ENCODE measurements at places on chromosomes 3 and 15.

DNA sequence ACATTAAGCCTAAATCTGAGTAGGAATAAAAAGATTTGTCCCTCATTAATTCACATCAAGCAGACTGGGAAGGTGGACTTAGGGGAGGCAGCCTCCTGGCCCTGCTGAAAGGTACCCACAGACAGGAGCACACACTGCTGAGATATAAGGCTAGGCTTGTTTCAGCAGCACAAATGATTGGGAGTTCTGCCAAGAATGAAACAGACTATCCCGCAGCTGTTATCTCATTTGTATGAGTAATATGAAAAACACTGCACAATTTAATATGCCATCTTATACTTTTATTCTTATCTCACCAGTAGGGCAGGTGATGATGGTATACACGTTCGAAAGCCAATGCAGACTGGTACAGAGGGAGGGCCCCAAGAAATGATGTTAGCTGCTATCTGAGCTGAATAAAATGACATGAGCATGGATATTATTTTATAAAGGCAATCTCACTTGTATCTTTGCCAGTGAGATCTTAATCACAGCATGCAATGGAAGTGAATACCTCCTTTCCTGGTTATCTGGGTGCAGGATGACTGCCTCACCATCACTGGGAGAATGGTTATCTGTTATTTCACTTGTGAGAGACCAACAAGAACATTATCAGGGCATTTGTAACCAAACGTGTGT lies 258.7 kb upstream of the PPP2R3A start:
- DNase-seq = no peak

GRCh38 chr3:122405015-122405414 lies 10.8 kb downstream of the WDR5B start:
- DNase-seq = no peak

DNA sequence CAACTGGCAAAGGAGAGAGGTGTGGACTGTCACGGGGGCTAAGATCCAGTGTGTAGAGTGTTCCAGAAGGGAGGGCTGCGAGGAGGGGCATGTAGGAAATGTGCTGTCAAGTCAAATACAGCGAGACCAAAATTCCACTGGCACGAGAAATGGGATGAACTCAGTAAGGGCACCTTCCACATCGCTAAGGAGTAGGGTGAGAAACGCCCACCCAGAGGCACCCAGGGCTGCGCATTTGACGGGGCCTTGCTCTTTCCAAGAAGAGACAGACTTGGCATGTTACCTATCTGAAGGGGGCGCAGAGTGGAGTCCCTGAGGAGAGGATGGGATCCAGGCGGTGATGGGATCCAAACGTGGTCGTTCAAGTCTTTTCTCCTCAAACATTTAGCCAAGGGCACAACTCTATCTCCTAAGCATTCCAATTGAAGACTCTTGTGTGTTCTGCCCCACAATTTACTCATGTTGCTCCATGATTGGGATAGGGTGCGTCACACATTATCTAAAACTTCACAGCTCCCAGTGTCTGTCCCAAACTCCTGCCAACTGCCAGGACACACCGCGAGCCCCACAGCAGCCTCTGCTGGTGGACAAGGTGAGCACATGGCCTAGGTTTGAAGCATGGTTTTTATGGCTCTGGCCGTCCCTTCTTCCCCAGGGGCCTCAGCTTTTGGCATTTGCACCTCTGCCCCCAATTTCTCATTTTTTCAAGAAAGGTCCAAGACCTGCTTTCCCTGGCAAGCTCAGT lies 7.6 kb downstream of the SELENOS start:
- no peak for DNase-seq

- DNase-seq = no peak
Observed at GRCh38 chr3:183688874-183689273, 8.7 kb upstream of the YEATS2 start.

- DNase-seq = no peak
Observed at GRCh38 chr3:194294199-194294894, 56.8 kb downstream of the CPN2 start.

GRCh38 chr15:98769867-98770266 lies 121.5 kb downstream of the IGF1R start:
- DNase-seq = no peak

- no peak for DNase-seq
Observed at GRCh38 chr3:180290300-180290699, 253.6 kb upstream of the PEX5L start.

- DNase-seq = no peak
Observed at GRCh38 chr3:121997372-121997771, 24.7 kb downstream of the ILDR1 start.

GRCh38 chr3:156819842-156820691 lies 6.1 kb upstream of the LEKR1 start:
- no peak for DNase-seq

- DNase-seq = no peak
Observed at GRCh38 chr3:53658613-53659193, 164.3 kb downstream of the CACNA1D start.

- DNase-seq = no peak
Observed at GRCh38 chr3:66401675-66402491, 98.9 kb downstream of the LRIG1 start.

- DNase-seq = peak; percentile 44
Observed at GRCh38 chr15:90871139-90871715, 2.8 kb downstream of the FURIN start.

DNA sequence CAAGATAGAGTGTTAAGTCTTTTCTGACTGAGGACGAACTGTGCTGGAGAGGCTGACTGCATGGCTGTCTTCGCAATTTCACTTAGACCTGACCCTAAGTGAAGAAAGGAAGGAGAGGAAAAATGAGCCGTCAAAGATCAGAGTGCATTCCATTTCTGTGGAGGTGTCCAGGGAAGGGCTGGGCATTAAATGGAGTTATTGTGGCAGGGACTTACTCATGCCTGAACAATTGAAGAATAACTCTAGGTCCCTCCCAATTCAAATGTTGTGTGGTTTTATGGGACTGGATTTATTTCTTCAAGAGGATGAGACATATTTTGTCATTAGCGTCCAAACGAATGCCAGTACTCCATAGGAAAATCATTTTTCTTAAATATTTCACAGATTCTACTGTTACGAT lies 187.3 kb upstream of the CFAP20DC start:
- peak; percentile 23 for DNase-seq

- no peak for DNase-seq
Observed at GRCh38 chr3:136950623-136951022, 7.2 kb upstream of the IL20RB start.

- no peak for DNase-seq
Observed at GRCh38 chr3:179565496-179565895, 2.8 kb downstream of the ACTL6A start.

GRCh38 chr3:169539856-169540255 lies 123.7 kb downstream of the MECOM start:
- DNase-seq = no peak

DNA sequence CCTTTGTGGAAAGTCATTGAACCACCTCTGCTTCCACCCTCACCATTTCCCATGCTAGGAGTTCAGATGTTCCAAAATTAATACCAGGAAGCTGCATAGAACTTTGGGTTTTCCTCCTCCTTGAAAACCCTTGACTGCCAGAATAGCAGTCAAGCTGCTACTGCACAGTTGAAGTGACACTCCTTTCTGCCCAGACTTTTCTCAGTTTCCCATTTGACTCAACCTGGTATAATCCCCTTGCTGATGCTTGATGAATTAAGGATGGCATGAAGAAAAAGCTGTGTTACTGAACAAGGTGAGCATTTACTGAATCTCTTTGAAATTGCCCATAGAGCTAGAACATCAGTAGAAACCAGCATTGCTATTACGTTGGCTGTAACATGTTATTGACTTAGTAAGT lies 286.0 kb downstream of the EDEM1 start:
- DNase-seq = no peak

- no peak for DNase-seq
Observed at GRCh38 chr15:22978691-22979237, 1.4 kb downstream of the CYFIP1 start.

DNA sequence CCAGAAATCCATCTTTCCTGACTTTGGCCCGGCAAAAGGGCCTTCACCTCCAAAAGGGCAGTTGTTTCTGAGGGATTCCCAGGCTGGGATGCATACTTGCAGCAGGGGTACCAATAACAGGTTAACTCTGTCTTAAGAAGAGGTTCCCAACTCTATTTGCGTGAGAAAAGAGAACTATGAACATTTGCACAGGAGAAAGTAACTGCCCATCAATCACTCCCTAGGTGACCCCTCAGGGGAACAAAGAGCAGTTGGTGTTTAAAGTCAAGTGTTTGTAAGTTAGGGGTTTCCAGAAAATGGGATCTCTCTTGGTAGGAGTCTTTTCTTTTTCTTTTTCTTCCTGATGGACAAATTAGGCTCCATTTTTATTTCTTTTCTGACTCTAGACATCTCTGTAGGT lies 97.3 kb downstream of the EPHB1 start:
- no peak for DNase-seq

GRCh38 chr3:122924056-122924455 lies 103.5 kb downstream of the SEMA5B start:
- DNase-seq = no peak

GRCh38 chr3:135719449-135719848 lies 246.1 kb upstream of the PPP2R3A start:
- DNase-seq = no peak

- DNase-seq = no peak
Observed at GRCh38 chr3:137768361-137769321, 4.5 kb downstream of the SOX14 start.

DNA sequence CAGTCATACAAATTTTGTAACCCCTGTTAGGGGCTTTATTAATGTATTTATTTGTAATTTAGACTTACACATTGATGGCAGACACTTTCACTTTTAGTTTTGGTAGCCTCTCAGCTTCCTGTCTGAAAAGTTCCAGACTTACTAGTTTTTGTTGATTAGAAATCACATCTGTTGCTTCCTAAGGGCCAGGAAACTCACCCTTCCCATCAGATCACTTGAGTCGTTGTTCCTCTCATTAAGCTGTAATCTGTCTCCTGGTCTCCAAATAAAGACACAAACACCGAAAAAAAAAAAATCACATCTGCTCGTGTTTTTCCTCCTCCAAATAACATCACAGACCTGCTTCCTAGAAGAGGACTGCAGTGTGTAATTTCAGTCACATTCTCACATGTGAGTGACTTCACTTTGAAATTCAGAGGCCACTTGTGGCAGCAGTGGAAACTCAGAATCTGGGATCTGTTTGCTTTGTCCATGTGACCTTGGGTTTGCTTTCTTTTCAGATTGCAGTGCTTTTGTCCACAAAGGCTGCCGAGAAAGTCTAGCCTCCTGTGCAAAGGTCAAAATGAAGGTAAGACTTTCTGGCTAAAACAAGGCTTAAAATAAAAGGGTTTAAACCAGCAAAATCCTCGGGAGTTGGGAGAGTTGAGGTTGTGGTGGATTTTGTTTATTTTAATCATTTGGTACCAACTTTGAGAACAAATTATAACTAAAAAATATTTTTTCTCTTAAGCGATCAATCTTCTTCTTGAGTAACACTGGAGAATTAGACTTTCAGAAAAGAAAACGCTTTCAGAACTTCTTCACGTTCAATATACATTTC lies 87.0 kb downstream of the KLHL25 start:
- DNase-seq = no peak

DNA sequence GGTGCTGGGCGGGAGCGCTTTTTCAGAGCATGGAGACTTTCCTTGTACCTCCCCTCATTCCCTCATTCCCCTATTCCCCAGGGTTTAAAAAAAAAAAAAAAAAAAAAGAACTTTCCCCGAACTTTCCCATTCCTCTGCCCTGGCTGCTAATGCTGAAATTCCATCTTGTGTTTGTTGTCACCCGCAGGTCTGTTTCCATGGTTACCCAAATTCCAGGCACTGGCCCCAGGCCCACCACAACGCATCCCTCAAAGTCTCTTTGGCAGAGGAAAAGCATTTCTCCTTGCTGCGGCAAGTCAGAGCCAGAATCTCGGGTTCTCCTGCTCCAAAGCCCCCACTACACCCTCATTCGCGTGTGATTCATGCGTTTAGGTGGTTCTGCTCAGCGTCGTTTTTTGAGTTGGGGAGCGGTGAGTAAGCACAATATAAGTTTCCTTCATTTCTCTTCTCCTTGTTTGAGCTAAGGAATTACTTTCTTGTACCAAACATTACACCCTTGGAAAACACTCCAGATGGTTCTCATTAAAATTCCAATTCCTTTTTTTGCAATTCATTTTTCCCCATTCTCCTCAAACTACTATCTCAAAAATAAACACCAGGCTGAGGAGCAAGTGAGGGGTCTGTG lies 21.6 kb downstream of the ANAPC13 start:
- DNase-seq = no peak

DNA sequence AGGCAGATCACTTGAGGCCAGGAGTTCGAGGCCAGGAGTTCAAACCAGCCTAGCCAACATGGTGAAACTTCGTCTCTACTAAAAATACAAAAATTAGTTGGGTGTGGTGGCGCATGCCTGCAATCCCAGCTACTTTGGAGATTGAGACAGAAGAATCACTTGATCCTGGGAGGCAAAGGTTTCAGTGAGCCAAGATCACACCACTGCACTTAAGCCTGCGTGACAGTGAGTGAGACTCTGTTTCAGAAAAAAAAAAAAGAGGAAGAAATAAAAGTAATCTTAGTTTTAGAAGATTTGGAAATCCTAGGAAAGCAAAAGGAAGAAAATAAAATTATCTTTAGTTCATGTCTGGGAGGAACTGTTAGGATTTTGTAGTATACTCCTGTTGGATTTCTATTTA lies 77.2 kb downstream of the IL12A start:
- DNase-seq = no peak

GRCh38 chr15:39454189-39454986 lies 126.5 kb upstream of the THBS1 start:
- no peak for DNase-seq

DNA sequence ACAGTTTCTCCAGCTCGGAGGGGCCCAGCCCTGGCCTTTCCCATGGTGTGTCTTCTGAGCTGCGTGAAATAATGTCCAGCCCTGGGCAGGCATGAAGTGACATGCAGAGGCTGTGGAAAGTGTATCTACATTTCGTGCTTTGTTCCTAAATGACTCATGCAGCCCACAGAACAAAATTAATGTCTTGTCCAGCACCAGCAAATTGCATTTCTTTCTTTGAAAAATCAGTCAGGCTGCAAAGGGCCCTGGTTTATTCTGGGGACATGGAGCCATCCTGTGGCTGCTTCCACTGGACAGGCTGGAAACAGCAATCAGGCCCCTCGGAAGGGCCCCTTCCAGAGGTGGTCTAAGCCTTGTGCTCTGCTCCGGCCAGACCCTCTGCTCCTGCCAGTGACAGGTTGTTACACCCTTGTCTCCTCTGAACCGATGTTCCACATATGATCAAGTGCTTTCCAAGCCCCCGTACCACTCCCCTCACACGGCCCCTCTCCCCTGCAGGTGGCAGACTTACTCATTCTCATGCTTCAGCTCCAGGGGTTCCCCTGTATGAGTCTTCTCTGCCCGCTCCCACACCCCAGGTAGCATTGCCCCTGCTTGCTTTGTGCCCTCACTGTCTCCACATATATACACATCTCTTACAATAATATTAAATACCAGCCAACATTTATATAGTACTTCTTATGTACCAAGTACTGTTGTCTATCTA lies 33.7 kb downstream of the CRYGS start:
- peak; percentile 44 for DNase-seq

Data from RWPE1 (cell line).